ENCODE measurements at places on chromosomes 13 and 19.

DNA sequence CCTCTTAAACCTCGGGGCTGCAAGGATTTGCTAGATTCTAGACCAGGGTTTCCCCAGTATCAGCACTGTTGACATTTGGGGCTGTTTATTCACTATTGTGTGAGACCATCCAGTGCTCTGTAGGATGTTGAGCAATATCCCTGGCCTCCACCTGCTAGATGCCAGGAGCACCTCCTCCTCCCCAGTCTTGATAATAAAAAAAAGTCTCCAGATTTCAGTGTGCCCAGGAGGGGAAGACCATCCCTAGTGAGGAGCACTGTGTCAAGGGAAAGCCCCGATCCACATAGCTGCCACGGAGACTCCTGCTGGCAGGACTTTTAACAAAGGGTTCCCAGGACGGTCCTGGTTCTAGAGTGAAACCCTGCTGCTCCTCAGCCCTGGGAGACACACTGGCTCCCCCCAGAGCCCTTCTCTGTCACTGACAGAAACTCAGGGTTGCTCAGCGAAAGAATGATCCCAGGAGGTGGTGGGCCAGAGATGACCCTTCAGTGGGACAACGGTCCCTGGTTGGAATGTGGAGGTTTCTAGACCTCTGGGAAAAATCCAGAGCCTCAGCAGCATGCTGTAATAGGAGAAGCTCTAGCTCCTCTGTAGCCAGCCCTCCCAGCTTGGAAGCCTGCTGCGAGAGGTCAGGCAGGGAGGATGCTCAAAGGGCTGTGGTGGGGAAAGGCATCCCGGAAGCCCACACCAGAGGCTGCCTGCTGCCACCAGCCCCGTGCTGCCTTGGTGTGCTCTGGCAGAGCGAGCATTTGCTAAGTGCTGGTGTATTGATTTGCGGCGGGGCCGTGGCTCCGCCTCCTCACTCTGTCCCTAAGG is 20.3 kb downstream of the LYL1 start:
- no peak for DNase-seq

DNA sequence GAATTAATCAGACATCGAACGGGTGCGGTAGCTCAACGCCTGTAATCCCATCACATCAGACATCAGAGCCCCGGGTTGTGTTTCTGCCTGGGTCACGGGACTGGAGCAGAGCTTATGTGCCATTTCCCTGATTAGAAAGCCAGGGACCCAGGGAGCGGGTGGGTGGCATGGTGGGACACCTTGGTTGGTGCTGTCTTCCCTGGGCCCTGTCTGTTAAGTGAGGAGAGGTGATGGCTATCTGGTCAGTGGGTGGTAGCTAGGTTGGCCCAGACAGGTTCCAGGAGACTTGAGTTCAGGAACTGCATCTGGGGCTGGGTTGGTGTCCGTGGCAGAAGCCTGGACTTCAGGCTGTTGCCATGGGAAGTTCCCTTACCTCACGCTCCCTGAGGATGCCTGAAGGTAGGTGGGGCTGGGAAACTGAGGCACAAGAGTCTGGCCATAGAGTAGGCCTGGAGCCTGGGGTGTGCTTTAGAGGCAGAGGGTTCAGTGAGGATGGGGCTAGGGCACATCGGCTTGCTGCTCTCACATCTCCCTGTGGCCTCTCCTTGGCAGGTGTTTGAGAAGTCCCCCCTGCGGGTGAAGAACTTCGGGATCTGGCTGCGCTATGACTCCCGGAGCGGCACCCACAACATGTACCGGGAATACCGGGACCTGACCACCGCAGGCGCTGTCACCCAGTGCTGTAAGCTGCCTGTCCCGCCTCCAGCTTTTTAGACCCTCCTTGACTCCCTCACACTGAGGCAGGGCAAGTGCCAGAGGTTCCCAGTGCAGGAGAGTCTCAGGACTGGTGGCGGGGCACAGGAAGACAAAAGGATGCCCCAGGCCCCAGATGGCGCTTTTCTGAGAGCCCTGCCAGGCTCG is 2.1 kb downstream of the RPL18A start:
- no peak for DNase-seq

DNA sequence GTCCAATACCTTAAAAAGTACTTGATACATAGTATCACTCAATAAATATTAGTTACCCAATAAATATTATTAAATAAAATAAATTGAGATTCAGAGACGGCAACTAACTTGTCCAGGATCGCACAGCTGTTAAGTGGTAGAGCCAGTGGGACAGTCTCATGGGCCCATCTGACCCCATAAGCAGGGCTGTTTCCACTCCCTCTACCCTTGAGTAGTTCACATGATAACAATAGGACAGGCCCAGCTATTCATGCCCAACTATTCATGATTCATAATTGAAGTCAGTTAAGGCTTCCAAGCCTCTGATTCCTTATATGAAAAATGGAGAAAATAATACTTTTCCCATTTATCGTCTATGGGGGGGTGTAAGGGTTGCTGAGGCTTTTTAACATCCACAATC is 78.2 kb downstream of the C13orf42 start:
- no peak for DNase-seq

DNA sequence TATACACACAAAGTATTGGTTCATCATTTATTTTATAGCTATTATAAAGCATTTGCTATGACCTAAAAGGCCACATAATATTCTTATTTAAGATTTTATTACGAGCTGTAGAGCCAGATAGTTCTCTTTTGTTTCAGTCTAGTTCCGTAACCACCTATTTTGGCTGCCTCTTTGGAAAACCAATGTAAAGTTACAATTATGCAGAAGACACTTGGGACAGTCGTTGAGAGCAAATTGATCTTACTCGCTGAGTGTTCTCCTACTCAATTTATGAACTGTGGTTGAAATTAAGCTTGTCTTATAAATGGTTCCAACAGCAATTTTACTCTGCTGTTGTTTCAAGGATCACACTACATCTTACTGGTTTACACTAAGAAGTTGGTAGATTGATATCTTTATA is 122.3 kb downstream of the SLC7A1 start:
- DNase-seq: no peak

DNA sequence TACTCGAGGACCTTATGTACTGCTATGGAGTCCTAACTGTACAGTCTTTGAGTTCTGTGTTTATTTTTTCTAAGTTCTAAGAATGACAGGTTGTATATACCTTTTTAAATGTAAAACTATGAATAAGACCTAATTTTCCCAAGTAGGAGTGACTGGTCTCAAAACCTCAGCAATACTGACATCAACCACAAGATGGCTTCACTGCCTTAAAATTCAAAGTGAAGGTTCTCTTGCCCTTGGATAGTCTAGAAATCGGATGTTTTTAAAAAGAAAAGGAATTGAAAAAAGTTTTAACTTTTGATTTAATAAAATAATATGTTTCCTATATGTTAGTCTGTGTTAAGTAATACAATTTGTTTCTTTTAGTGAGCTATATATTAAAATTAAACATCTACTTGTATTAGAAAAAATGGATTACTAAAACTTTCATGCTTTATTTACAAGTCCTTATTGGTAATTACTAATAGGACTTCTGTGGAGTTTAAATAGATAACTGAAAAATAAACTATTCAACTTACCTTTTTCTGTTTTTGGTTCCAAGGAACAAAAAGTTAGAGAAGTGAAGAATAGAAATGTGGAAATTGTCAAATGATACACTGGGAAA is 52.0 kb downstream of the TDRD3 start:
- DNase-seq: peak; percentile 14

GRCh38 chr19:34734537-34735103 is 577 bp downstream of the ZNF181 start:
- peak; percentile 48 for DNase-seq

DNA sequence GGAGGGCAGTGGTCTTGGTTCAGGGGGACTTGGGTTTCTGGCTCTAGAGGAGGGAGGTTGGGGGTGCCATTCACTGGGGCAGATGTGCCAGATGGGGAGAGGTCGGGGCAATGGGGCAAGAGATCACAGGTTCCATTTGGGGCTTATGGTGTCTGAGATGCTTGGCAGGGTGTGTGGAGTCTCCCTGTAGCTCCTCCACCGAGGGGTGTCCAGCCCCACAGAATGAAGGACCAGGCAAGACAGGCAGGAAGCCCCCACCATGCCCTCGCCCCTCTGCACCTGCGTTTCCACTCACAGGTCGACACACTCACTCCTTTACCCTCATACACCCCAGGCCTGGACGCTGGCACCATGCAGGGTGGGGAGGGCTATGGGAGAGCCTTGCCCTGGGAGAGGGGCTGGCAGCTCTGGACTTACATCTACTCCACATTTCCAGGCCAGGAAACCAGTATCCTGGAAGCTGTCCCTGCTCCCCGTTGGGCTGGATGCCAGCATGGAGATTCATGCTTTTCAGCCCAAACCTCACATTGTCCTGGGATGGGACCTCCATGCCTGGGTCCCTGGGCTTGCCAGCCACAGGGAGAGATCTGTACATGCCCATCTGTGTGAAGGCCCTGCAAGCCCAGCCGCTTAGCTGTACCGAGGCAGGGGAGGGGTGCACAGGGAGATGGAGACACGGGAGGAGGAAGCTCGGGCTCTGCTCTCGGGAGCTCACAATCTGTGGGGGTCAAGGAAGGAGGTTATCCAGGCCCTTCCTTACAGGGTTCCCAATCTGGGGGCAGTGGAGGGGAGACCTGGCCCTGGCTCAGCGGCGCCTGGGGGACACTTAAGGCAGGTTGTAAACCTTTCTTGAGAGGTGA is 77.1 kb downstream of the CHST8 start:
- no peak for DNase-seq

GRCh38 chr19:11247391-11247790 is 8.0 kb downstream of the ANGPTL8 start:
- no peak for DNase-seq

DNA sequence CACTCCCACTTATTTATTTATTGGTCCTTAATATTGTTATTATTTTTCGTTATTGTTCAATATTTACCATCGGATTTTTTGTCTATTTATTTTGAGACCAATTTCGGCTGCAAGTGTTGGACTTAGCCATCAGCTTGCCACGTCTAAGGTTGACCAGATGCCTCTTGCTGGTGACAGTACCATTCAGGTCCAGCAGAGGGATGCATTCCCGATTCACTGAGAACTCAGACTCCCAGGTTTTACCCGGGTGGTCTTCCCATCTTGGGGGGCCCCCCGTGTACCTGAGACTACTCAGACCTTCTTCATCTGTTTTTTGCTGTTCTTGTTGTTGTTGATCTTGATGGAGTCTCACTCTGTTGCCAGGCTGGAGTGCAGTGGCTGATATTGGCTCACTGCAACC is 1435.2 kb downstream of the UQCRFS1 start:
- no peak for DNase-seq

DNA sequence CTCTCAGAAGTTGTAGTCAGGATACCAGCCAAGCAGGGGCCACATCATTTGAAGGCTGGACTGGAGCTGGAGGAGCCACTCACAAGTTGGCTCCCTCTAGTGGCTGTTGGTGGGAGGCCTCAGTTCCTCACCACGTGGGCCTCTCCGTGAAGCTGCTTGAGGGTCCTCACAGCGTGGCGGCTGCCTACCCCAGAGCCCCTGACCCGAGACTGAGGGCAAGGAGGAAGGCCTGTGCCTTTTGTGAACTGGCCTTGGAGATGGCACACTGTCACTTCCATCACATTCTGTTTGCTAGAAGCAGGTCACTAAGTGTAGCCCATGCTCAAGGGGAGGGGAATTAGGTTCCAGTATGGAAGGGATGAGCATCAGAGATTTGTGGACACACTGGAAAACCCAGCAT is 14.6 kb downstream of the GNA11 start:
- no peak for DNase-seq

GRCh38 chr13:110354715-110355473 is 47.8 kb downstream of the COL4A2 start:
- no peak for DNase-seq

DNA sequence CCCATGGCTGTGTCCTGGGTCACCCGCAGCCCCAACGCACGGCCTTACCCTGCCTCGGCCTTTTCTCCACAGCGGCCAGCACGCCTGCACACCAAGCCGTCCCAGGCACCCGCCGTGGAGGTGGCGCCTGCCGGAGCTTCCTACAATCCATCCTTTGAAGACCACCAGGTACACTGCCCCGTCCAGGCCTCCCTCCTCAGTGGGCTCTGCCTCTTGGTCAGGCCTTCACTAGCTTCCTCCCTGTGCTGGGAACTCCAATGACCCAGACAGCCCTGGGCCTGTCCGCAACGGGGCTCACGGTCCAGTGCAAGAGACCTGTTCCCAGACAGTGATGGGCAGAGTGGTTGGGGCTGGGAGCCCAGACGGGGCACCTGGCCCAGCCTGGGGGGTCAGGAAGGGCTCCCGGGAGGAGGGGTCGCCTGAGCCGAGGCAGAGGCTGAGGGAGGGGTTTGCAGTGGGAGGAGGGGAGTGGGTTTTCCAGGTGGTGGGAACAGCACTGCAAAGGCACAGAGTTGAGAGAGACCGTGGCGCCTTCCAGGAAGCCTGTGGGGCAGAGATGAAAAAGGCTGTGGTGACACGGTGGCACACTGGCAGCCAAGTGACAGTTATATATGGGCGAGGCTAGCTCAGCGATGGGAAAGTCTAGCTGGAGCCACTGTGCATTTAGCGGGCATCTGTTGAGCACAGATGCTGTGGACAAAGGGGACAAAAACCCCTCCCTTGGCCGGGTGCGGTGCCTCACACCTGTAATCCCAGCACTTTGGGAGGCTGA is 7.3 kb downstream of the NOP53 start:
- no peak for DNase-seq

DNA sequence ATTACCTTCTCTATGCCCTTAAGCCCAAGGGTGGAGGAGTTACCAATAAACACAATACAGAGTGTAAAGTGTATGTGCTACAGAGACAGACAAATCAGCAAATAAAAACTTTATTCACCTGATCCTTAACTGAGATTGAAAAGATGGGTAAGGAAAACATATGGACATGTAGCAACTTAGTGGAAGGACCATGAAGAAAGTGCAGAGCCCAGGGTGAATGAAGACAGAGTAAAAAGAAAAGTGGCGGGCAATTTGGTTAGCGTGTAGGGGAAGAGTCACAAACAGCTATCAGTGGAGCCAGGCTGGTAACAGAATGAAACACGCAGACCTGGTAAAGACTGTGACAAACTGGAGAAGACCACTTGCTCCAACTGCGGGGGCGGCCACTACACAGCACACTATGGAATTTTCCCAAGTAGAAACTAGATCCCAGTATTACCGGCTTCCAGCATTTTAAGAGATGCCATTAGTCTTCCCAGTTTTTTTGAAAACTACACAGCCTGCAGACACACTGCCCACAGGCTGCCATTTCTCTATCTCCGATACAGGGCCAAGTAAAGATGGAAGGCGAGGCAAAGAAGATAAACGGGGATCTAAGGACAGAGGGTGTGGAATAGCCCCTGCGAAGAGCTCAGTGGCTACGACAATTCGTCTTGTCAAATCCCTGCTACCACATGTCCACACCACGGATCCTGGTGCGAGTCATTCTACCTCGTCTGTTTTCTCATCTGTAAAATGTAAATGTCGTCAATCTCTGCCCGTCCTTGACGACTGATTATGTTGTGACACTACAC is 1.2 kb downstream of the UQCRFS1 start:
- DNase-seq: no peak

Measured in kidney epithelial cell (primary cell).